ENCODE measurements at places on chromosomes 7 and 10.

DNA sequence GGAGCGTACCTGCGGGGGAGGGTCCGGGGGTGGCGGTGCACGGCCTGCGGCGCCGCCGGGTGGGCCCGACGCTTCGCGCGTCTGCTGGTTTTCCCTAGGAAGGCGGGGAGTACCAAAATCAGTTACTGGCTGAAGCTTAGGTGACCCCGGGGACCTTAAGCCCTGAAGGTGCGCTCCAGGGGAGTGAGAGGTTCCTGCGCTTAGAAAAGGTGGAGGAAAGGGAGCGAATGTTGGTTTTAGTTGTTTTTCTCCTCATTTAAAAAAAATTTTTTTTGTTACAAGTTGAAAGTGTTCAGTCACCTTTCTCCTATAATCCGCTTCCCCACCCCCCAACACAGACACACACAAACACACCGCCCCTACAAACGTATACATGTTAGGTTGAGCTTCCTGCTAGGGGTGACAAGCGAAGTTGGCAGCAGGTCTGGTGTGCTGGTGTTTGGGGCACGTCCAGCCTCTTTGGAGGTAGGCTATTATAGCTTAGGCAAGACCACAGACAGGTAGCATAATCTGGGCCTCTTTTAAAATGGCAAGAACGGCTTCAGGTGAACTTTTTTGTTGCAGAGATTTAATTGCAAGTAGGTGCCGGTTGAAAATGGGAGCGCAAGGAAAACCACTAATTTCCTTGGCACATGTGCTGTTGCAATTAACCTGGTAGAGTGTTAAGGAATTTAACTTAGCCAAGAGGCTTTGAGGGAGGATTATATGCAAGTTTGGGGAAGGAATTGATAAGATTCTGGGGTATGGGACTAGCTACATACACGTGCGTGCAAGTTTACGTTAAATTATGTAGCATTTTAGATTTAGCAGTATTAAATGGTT is 945 bp downstream of the ADD3 start:
- DNase-seq = peak; percentile 85

DNA sequence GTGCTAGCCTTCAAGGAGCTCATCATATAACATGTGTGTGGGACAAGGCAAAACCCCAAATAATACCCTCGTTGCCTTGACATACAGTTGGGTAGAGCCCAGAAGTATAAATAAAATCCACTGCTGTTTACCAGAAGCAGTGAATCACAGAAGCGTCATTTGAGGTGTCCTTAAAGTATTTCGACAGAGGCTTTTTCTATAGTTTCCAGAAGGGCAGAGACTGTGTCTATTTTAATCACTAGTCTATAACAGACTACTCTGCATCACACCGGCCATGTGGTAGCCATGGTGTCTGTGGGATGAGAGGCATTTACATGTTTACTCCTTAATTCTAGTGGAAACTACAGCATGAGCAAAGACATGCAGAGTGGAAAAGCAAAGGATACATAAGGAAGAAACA is 131.3 kb downstream of the CTTNBP2 start:
- no peak for DNase-seq

- DNase-seq = no peak
Observed at GRCh38 chr10:22648547-22648961, 65.8 kb downstream of the PIP4K2A start.

- DNase-seq = no peak
Observed at GRCh38 chr10:88253128-88253527, 330.0 kb downstream of the RNLS start.

GRCh38 chr10:11116361-11116760 is 98.7 kb downstream of the CELF2 start:
- no peak for DNase-seq

- DNase-seq = no peak
Observed at GRCh38 chr7:24754906-24755506, 2.3 kb downstream of the GSDME start.

DNA sequence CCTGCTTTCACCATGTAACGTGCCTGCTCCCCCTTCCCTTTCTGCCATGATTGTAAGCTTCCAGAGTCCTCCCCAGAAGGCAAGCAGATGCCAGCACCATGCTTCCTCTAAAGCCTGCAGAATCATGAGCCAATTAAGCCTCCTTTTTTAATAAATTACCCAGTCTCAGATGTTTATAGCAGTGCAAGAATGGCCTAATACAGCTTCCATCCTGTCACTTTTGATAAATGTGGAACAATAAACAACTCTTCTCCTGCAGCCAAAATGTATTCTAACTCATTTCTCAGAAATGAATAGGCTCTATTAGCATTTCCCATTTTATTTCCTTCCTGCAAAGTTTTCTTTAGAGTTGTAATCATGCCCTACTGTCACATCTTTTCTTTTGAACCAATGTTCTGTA is 43.4 kb downstream of the C7orf25 start:
- no peak for DNase-seq

DNA sequence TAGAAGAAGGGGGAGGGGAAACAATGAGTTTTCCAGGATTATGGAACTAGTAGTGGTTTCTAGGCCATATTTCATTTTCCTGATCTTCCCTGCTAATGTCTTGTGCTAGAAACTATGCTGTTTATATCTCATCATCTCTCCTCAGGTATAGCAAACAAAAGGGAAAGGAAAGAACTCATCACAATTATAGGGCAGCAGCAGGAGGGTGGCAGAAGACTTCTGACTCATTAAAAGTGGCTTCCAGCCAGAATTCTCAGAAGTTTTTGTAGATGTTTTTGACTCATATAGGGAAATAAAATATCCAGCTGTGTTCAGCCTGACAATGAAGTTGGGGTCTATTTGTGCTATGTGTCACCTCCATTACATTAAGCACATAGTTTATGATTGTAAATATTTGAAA is 6.5 kb downstream of the AHR start:
- no peak for DNase-seq

DNA sequence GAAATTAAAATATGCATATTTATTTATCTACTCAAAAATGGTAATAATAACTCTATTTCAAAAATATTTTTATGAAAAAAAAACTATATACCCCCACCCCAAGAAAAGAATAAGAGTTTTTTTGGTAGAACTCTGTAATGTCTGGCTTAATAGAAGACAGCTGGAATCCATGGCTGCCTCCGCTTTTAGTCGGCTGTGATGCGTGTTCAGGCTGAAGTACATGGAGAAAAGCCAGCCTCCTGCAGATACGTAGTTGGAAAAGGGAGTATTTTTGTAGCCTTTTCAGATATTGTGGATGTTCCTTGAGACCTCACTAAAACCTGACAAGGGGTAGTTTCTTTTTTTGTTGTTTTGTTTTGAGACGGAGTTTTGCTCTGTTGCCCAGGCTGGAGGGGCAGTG is 10.0 kb downstream of the FOXK1 start:
- DNase-seq = no peak

- no peak for DNase-seq
Observed at GRCh38 chr10:72333112-72334015, 21.4 kb downstream of the DNAJB12 start.

- no peak for DNase-seq
Observed at GRCh38 chr10:122221958-122222357, 49.1 kb upstream of the BTBD16 start.

DNA sequence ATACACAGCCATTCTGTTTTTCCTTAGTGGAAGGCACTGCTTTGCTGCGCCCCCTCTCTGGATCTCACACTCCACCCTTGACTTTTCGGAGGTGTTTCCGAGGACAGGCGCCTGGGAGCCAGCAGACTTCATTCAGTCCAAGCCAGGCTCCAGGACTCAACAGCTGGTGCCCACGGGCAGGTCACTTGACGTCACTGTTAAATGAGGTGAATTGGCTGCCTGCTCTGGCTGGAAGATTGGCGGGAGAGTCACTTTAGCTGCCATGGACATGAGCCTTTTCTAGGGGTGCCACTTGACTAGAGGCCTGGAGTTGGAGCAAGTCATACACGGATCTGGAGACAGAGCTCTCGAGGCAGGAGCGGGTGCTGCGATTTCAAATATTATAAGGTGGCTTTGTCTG is 3.2 kb downstream of the HTRA1 start:
- no peak for DNase-seq

DNA sequence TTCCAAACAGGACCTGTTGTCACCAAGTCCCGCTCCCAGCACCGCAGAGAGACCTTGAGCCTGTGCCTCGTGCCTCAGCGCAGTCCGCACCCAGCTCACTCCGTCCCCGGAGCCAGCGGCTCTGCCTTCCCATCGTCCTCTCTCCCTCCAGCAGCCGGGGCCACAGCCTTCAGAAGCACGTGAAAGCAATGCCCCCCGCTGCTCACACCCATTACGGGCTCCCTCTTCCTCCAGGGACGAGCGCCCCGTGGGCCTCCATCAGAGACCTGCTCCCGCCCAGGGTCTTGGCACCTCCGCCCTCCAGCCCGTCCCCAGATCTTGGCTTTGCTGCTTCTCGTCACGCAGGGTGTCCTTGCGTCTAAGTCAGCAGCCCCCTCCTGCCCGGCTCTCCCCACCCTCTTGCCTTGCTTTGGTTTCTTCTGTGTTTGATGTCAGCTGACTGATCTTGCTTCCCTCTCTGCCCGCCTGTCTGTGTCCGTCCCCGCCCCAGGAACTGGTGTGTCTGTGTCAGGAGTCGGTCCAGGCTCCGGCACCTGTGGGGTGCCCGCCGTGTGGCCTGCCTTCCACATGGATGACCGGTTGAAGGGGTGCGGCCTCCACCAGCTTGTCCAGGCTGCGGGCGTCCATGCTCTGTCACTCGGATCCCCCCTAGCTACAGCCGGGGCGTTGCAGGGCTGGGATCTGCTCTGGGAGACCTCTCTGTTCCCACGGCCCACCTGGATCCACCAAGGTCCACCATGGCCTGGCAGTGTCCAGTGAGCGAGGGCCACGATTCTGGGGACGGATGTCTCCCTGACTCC is 61.9 kb downstream of the FOXL3 start:
- DNase-seq = peak; percentile 65

- DNase-seq = no peak
Observed at GRCh38 chr10:30617070-30617469, 12.5 kb downstream of the LYZL2 start.

DNA sequence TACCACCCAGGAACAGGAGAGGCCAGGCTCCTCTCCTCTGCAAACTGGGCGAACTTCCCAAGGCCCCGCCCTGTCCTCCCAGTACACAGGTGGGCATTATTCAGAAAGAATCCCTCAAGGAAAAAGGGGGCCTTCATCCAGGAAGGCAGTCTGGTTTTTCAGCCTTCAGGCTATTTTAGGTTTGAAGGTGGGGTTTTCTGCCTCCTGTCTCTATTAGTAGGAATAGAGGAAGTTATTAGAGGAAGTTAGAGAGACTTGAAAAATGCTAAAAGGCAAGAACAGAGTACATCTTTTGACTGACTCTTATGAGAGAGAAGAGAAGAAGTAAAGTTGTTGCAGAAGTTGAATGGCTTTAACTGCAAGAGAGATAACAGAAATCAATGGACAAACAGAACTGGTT is 250.9 kb upstream of the SORCS1 start:
- no peak for DNase-seq

GRCh38 chr10:117271427-117271826 is 30.5 kb downstream of the SLC18A2 start:
- no peak for DNase-seq

DNA sequence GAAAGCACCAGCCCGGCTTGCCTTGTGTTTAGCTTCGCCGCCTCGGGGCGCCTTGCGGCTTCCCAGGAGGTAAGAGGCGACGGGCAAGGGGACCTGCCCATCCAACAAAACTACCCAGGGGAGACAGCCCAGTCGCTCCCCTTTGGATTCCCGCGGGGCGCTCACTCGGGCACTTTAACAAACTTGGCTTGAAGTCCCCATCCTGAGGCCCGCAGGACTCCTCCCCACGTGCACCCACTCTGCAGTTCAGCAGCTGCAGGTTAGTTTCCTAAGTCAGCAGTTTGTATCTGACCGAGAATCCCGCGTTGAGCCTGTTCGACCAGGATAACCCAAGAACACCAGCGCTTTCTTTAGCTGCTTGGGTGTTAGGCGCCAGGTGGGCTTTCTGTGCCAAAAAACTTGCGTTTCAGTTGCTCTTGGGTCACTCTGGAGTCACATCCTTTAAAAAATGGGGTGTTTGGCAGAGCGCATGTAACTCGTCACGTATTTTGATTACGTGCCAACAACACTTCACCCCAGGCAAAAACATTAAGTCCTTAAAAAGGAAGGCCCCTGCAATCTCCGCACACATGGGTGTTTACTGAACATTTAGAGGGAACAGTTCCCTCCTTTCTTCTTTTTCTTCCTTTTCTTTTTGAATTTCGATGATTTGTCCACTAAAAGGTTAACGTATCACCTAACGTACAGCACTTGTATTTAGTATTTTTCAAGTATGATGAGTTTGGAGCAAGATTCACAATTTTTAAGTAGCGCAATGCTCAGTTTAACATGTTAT is 876 bp downstream of the DNAH11 start:
- DNase-seq = peak; percentile 22

- DNase-seq = no peak
Observed at GRCh38 chr7:99638731-99639130, 22.0 kb downstream of the ZSCAN25 start.
